ENCODE measurements at places on chromosomes 12 and 14.

GRCh38 chr12:1250641-1251040, 259.6 kb downstream of the ERC1 start:
- no peak for DNase-seq

DNA sequence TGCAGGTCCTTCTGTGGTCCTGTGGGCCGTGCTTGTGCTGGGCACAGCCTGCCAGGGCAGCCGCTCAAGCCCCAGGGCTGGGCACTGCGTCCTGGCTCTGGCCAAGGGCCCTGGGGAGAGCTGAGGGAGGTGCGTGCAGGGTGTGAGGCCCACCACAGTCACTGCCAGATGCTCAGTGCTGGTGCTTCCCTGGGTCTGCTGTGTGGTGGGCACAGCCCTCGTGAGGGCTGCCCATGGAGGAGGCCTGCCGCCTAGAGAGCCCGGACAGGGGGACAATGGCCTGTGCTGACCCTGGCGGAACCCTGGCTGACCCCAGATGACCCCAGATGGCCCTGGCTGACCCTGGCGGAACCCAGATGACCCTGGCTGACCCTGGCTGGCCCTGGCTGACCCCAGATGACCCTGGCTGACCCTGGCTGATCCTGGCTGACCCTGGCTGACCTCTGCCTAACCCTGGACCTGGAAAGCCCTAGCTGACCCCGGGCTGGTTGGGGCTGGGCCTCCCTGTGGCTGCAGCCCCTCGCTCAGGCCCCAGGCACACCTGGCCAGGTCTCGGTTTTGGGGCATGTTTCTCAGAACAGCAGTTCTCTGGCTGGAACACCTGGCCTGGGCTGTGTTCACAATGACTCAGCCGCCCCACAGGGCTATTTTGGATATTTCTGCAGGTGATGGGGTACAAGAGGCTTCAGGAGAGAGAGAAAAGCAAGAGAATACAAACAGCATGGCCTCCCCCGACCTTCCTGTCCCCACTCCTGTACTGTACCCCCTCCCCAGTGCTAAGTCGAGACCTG, 55.4 kb downstream of the TMEM121 start:
- DNase-seq: no peak

DNA sequence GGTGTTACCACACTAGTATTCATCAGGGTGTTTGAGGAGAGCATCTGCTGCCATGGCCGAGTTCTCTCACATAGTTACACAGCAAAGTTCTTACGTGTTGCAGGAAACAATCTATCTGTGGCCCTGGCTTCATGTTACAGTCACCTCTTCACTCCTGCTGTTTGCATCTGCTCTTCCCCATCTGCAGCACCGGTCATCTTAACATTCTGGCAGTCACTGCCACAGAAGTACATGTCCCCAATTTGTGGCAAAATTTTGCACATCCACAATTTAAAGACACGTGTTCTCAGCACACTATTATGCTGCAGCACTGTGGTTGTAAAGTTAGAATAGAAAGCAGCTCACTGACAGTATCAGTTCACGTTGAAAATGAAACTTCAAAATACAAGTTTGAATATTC, 23.2 kb downstream of the MAPK1IP1L start:
- no peak for DNase-seq

GRCh38 chr12:4449851-4450221, 4.2 kb upstream of the FGF6 start:
- no peak for DNase-seq

DNA sequence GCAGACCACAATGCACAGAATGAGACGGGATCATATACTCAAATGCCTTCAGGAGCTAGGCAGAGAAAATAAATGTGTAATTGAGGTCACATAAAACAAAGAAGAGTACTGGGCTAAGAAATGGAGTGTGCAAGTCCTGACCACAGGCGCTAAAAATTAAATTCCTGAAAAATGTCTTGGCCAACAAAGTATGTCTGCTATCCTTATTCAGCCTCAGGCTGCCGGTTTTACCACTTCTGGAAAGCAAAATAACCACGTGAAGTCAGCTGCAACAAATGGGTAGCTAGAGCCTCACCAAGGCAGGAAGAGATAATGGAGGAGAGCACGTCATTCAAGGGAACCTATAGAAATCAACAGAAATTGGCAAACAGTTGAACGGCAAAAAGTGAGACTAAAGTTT, 3.1 kb downstream of the PYGL start:
- no peak for DNase-seq

- DNase-seq: no peak
Measured at GRCh38 chr14:61585598-61586543, 109.4 kb upstream of the HIF1A start.

- no peak for DNase-seq
Measured at GRCh38 chr14:69587389-69587788, 12.7 kb upstream of the CCDC177 start.

GRCh38 chr12:46219877-46220655, 48.8 kb downstream of the SLC38A1 start:
- peak; percentile 62 for DNase-seq

DNA sequence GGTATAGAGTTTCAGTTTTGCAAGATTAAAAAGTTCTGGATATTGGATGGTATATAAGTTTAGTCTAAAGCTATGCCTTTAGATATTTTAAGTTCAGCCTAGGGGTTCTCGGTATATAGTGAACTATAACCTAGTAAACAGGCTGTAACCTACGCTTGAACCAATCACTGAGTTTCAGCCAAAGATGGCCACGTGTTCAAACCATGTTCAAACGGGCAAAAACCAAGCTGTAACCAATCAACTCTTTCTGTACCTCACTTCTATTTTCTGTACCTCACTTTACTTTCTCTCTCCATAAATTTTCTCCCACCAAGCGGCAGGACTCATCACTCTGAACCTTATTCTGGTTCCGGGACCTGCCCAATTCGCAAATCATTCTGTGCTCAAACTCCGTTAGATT, 1.4 kb downstream of the TMBIM4 start:
- no peak for DNase-seq

GRCh38 chr14:71005076-71005475, 97.8 kb downstream of the PCNX1 start:
- DNase-seq: no peak

DNA sequence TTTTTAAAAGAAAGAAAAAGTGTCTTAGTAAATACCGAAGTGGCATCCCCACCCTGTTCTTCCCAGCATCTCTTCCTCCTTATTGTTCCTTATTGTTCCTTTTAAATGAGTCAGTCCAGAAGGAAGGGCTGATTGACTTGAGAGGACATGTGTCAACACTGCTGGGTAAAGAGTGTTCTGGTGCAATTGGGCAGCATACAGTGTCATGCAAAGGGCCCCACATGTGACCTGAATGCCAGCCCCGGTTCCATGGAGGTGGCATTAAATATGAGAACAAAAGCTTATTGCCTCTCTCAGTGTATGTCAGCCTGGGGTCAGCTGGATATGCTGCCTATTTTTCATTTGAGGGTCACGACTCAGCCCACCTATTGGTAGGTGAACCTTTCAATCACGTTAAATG, 58.9 kb upstream of the RIC8B start:
- no peak for DNase-seq

- peak; percentile 56 for DNase-seq
Measured at GRCh38 chr12:120292661-120293531, at the start of gene RNU4-1. TSS of gene RNU4-1 (minus strand) at chr12:120293237.

DNA sequence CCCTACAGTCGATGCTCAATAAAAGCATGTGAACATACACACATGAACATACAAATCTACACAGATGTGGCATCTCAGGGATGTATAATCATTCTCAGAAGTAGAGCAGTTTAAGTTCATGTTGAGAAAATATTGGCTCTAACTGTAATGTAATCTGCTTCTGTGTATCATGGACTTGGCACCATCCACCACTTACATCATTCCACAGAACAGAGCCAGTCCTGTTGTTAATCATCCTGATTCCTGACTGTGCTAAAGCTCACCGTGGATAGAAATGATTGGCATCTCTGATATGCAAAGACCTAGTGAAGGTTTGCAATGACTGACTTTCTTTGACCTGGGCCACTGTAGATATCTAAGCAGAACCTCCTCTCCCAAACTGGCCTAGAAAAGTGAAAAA, 1141.3 kb downstream of the BCL11B start:
- DNase-seq: no peak

- DNase-seq: no peak
Measured at GRCh38 chr14:61544448-61545330, 150.6 kb upstream of the HIF1A start.

GRCh38 chr12:13981990-13982389, 588 bp upstream of the GRIN2B start:
- DNase-seq: no peak

GRCh38 chr12:90938451-90938850, 16.5 kb downstream of the CCER1 start:
- no peak for DNase-seq

- peak; percentile 67 for DNase-seq
Measured at GRCh38 chr14:68843471-68844209, 50.8 kb upstream of the ZFP36L1 start.

- DNase-seq: no peak
Measured at GRCh38 chr12:2288001-2288400, 235.2 kb downstream of the CACNA1C start.

DNA sequence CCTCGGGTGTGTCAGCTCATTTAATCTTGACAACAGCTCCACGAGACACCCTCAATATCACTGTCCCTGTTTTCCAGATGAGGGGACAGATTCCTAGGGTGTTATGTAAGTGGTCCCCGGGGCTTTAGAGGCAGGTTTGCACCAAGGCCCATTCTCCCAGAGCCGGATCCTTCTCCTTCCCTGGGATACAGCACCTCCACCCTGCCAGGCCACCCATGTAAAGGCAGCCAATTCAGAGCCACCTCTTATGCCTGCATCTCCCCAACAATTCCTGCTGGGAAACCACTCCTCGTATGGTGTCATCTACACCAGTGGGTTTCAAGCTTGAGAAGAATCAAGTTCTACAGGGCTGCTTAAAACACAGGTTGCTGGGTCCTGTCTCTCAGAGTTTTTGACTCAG, 4.1 kb upstream of the CYP46A1 start:
- DNase-seq: no peak

DNA sequence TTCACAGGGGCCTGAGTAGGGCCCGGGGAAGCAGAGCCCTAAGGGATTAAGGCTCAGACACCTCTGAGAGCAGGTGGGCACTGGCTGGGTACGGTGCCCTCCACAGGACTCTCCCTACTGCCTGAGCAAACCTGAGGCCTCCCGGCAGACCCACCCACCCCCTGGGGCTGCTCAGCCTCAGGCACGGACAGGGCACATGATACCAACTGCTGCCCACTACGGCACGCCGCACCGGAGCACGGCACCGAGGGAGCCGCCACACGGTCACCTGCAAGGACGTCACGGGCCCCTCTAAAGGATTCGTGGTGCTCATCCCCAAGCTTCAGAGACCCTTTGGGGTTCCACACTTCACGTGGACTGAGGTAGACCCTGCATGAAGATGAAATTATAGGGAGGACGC, 7.1 kb downstream of the LTBR start:
- DNase-seq: no peak

DNA sequence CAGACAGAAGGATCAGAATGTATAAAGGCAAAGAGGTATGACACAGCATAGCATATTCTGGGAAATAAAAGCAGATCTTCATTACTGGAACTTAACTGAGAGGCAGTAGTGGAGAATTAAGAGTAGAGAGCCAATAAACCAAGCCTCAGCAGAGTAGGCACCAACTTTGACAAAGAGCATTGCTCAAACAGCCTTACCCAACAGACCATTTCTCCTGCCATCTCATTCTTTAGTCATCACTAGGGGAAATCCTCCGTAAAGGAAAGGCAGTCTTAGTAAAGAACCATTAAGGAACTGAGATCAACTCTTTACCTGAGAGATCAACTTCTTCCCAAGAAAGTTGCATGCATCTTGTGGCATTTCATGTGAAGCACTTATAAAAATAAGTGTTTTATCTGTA, 36.6 kb downstream of the SENP1 start:
- DNase-seq: no peak

GRCh38 chr12:22413592-22413991, 79.1 kb upstream of the ST8SIA1 start:
- DNase-seq: no peak

- DNase-seq: no peak
Measured at GRCh38 chr14:95237958-95238340, 80.6 kb upstream of the DICER1 start.

GRCh38 chr12:90280564-90281058, 572.0 kb upstream of the ATP2B1 start:
- no peak for DNase-seq

DNA sequence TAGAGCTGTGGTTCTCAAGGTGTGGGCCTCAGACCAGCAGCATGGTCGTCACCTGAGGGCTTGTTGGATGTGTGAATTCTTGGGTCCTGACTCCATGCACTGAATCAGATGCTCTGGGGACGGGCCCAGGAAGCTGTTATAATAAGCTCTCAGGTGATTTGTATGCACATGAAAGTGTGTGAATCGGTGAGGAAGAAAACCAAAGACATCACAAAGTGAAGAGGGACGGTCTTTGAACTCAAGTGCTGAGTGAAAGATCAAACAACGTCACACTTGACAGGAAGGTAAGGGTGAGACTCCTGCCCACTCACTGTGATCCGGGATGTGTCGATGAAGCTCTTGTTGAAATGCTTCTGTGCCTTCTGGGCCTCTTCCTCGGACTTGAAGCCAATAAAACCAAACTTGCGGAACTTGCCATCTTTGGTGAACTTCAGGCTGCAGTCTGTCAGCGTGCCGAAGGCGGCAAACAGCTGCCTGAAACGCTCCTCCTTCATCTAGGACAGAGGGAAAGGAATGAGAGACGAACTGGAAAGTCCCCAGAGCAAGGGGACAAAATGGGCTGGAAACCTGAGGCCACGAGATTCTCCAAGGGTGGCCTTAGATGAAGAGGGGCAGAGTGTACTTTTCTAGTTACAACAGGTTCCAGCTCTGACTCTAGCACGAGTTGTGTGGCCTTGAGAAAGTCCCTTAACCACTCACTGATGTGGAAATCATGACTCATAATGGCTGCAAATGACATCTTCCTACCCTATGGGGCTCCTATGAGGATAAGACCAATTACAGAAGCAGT, 4.0 kb downstream of the RBM19 start:
- DNase-seq: peak; percentile 7

DNA sequence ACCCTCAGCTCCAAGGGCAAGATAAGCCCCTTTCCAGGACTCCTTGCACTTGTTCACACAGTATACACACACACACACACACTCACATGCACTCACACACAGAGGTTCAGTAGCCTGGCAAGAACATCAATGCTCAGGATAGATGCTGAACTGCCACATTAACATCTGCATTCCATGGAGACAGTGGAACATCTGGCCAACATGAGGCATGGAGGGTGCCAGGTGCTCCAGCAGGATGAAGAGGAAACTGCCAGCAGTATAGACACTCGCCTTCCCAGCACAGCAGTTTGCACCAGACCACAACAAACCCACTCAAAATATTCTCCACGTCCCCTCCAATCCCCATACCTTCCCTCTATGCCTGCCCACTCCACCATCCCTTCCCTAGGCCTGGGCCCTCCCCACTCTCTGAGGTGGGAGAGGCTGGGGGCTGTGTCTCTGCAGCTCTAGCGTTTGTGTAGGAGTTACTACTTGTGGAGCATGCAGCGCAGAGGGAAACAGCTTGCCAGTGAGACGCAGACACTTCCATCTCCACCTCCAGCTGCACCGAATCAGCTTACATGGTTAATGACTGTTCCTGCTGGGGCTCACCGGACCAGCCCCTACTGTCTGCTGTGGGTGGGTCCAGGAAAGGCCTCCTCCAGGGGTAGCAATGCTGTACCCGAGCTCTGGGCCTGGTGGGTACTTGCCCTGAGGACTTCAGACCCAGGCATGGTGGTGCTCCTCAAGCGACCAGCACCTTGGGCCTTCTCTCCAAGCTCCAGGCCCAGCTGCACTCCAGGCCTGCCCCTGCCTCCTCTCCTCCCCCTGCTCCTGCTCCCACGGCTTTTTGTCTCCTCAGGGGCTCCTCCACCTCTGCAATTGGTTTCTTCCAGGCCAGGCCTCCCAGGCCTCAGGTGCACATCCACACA, 18.6 kb upstream of the PLEKHG3 start:
- DNase-seq: no peak

- no peak for DNase-seq
Measured at GRCh38 chr12:104648756-104649155, 192.0 kb downstream of the CHST11 start.
